ENCODE measurements at places on chromosomes 6 and 20.

- no peak for DNase-seq
Measured at GRCh38 chr20:32474009-32474716, 111.0 kb downstream of the NOL4L start.

GRCh38 chr20:22449188-22449973 is 135.0 kb downstream of the FOXA2 start:
- DNase-seq, result no peak

DNA sequence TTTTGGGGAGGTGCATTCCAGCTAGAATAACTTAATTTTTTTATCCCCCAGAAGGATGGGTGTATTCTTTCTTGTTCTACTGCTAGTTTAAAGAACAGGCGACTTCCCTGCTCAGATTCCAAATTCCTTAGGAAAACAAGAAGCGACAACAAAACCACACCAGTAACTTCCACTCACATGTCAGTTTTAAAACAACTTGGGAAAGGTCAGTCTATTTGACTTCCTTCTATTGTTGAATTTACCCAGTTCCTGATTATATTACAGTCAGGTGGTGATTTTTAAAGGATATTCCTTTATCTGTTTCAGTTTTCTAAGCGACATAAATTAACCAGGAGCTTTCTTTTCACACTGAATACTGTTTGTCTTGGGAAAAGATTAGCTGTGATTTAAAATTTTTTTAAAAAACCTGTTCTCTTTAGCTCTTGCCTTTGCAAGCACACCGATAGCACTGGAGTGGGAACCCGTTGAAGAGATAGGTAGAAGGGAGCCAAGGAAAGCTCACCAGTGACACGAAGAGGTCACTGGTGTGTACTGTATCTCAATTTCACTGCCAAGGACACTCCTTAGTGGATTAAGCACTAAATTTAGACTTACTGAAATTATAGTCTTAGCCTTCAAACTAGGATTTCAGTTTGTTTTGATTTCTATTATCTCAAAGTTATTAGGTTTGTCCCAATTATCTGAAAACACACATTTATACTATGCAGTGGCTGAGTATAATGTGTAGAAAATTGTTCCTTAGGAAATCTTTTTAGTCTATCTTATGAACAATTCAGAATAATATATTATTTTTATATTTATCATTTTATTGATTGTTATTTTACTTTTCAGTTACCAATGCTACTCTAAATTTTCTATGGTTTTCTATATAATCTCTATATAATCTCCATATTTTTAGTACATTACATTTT is 22.3 kb downstream of the MARCKS start:
- DNase-seq, result no peak

DNA sequence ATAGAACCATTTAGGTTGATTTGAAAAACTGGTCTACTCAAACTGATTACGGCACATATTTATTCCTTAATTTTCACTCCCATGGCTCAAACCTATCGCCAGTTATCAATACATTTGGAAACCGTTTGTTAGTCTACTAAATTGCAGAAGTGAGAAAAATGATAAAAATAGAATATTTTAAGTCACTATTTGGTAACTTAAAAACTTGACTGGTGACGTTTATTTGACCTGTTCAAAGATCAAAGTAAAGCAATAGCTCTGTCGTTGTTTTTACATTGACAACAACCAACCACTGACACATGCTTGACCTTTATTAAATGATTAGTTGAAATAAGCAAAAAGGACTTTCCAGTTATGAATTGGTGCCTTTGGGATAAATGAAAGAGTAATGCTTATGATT is 402.9 kb upstream of the MAP3K7 start:
- DNase-seq, result no peak

GRCh38 chr6:2839982-2840748 is 1.5 kb downstream of the SERPINB1 start:
- DNase-seq, result no peak

- DNase-seq, result no peak
Measured at GRCh38 chr6:14992382-14992781, 253.5 kb upstream of the JARID2 start.
